ENCODE measurements at places on chromosomes 5 and 9.

DNA sequence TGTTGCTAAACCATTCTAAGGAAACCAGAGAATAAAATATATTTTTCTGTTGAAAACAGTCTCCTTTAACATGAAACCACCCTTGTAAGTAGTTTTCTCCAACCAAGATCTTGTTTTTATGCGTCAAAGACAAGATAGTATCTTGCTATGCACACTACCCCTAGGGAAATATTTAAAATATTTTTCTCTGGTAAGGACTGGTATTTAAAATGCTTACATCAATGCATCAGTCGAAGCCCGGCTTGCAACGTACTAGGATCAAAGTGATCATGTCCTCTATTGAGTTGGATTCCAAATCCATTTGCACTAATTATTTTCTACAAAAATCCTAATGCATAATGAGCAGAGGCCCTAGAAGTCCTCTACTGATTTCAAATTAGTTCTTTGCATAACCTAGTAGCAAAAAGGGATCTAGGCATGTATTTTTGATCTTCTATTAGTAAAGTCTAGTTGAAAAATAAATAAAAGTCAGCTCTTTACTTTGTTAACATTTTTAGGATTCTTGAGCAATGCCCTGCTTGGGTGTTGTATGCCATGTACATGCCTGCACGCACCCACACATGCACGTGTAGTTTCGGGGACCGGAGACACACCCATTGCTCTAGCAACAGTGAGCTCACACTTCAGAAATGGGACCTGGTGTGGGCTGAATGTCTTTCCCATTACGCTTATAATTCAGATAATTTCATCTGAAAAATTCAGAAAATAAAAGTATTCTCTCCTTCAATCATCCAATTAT lies 165.0 kb upstream of the GPR151 start:
- no peak for DNase-seq

- DNase-seq = no peak
Observed at GRCh38 chr5:15521381-15522186, 21.6 kb downstream of the FBXL7 start.

DNA sequence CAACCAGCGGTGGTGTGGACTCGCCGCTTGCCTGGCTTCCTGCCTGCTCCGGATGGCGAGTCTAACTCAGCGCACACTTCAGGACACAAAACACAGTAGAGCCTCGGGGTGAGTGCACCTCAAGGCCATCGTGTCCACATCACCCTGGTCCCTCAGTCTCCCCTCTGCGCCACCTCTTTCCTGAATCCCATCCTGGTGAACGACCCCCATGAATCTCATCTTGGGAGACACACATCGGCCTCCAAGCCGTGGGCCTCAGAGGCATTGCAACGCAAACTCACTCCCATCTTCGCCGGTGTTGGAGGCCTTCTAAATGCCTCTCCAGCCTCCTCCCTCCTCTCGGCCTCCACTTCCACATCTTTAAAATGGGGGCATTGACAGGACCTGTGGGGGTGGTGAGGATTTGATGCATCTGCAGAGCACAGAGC lies 124.3 kb downstream of the COL23A1 start:
- DNase-seq = no peak

GRCh38 chr5:85488295-85488694 lies 1103.6 kb upstream of the EDIL3 start:
- DNase-seq = no peak

- DNase-seq = no peak
Observed at GRCh38 chr9:89710697-89711096, 105.9 kb downstream of the GADD45G start.

- no peak for DNase-seq
Observed at GRCh38 chr9:91210318-91210717, 151.4 kb downstream of the AUH start.

DNA sequence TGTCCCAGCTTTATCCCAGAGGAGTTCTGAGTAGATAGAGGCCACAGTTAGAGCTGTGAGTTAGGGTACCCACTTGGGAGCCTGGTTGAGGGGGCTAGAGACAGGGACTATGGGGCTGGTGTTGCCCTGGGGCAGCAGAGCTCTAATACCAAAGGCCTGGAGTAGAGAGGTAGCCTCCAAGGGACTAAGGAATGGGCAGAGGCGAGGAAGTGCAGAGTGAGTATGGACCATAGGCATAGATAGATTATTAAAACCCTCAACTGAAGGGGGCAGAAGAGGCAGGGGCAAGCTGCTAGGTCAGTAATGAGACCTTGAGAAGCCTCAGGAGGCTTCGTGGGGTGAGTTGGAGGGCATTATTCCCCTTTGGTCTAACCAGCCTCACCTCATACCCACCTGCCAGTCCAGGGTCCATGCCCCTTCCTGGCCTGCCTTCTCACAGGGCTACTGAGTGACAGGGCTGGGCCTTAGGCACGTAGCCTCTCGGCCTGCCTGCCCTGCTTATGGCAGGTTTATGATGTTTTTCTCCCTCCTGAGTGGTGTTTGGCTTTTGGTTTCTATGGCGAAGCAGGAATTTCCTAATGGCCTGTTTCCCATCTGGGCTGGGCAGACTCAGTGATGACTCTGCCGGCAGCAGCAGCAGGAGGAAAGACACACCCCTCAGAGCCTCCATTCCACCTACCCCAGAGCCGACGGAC lies 8.0 kb downstream of the PDLIM4 start:
- DNase-seq = no peak

GRCh38 chr9:71120501-71121247 lies 747 bp downstream of the TRPM3 start:
- no peak for DNase-seq

DNA sequence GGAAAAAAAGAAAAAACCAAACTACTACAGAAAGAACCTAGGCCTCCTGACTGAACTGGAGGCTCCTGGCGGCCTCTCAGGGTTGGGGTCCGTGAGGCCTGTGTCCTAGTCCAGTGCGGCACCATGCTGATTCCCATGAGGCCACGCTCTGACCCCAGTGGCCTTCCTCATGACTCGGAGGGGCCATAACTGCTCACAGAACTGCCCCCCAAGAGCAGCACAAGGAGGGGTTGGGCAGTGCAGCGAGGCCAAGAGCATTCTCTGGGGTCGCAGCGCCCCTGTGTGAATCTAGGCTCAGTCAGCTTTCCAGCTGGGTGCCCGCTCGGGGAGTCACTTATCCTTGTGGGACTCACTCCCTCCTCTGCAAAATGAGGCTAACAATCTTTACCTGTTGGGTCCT lies 79.3 kb upstream of the FBXW11 start:
- DNase-seq = no peak

DNA sequence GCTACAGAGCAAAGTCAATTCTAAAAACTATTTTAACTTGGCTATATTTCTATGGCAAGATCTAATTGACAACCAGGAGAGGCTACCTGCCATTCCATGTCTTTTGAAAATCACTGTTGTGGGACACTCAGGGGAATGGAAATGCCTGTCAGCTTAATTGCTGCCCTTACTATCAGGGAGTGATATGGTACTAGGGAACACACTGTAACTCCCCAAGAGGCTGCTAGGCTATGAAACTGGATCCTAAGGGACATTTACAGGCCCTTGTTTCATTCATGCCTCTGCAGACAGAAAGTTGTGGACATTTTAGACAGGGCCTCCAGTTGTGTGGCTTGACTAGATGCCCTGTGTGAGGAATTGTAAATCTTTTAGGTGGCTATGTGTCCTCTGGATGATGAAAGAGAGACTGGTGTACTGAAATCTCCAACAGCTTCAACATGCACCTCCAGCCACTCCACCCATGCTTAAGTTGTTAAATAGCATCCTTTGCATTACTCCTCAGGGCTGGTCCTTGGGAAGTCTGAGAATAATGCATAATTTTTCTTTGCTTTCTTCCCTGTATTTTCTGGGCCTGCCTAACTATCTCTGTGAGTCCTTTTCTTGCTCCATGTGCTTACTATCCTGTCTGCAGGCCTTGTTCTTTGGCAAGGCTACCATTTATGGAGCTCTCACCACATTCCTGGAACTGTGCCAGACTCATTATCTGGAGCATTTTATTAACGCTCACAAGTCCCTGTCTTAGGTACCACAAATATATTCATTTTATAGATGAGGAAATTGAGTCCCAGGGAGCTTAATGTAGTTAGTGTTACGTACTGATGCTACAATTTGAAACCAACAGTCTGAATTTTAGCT lies 3.2 kb downstream of the MROH2B start:
- no peak for DNase-seq

GRCh38 chr9:127050591-127051001 lies 71.8 kb downstream of the ANGPTL2 start:
- no peak for DNase-seq

DNA sequence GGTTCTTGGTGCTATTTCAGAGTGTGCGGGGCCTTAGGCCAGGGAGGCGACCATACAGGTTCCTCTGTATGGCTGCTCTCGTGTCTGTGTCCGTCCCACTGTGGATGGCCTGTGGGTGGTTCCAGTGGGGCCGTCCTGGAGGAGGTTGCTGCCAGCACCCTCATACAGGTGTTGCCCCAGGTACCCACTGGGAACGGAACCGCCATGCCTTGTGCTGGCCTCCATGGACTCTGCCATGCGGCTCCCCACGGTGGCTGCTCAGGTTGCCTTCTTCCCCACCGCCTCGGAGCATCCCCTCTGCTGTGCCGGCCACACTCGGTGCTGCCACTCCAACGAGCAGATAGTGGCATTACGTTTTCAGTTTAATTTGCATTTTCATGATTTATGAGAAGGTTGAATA lies 129.3 kb upstream of the CACNA1B start:
- DNase-seq = no peak

DNA sequence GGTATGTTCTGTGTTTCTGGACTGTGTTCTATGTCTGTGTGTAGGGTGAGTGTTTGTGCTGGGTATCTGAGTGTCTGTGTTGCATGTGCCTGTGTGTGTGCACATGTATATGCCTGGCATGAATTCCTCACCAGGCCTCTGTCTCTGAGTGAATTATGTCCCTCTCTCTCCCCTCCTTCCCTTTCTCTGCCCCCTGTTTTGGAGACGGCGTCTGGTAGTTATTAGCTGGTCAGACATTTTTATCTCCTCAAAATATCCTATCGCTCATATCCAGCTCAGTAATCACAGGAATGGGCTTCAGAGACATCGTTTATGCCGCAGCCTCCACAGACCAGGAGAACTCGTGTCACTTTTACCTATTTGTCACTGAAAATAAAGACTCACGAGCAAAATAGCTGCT lies 483.2 kb upstream of the BRINP1 start:
- DNase-seq = no peak

DNA sequence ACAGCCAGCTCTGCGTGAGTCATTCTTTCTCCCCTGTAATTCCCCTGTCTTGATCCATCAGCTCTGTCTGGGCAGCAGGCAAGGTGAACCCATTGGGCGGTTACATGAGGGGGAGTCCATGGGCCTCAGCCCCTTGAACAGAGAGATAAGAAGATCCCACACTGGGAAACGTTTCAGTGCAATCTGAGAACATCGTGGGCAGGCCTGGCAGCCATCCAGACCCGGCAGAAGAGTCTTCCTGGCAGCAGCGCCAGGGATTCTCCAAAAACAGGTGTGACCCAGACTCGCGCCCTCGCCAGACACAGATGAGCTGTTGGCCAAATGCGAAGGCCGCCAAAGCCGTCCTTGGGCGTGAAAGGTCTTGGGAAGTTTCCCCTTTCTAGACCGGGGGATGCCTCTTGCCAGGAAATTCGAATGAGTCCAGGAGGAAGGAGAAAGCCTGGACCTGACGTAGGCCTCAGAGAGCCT lies 6.4 kb upstream of the SLC12A7 start:
- DNase-seq = no peak
